ENCODE measurements at places on chromosomes 4 and X. TPM values are rescaled to one million over a fixed set of nuclear protein-coding genes. Genes with fewer than 3 reads are reported as not detected.

PABPC1L2A gene
- not detected for total RNA-seq

KLHL13 gene
- 18.5 TPM for total RNA-seq

ZNF157 gene
- total RNA-seq = not detected

BEND2 gene
- total RNA-seq = not detected

AMTN gene
- total RNA-seq = not detected

MAGEA2 gene
- total RNA-seq = not detected

ENPEP gene
- total RNA-seq = not detected

EDA gene
- total RNA-seq = 0.97 TPM

PABPC1L2B gene
- not detected for total RNA-seq

SHOX gene
- not detected for total RNA-seq

XPNPEP2 gene
- total RNA-seq = not detected

NALF2 gene
- not detected for total RNA-seq

FAM3A gene
- 19.2 TPM for total RNA-seq

CDKL2 gene
- 0.30 TPM for total RNA-seq

VMA21 gene
- total RNA-seq = 78.4 TPM

ELK1 gene
- 8.4 TPM for total RNA-seq

DRP2 gene
- 0.15 TPM for total RNA-seq

NPY2R gene
- not detected for total RNA-seq

CXCL6 gene
- total RNA-seq = 6.4 TPM

FOXR2 gene
- not detected for total RNA-seq

RHOXF2 gene
- not detected for total RNA-seq

PIR gene
- 415 TPM for total RNA-seq

DOCK11 gene
- total RNA-seq = 0.76 TPM

HAND2 gene
- 0.46 TPM for total RNA-seq

GAK gene
- total RNA-seq = 46.4 TPM

CYSLTR1 gene
- total RNA-seq = not detected

CD38 gene
- total RNA-seq = not detected

ANKRD37 gene
- total RNA-seq = 11.4 TPM

KLB gene
- total RNA-seq = not detected

FRMD7 gene
- not detected for total RNA-seq

ABCD1 gene
- total RNA-seq = 10.9 TPM

EVC2 gene
- total RNA-seq = 11.7 TPM

FGG gene
- not detected for total RNA-seq

CTAG1B gene
- not detected for total RNA-seq

GPR173 gene
- 2.9 TPM for total RNA-seq

GYPA gene
- not detected for total RNA-seq

CXorf65 gene
- not detected for total RNA-seq

SPRY1 gene
- 5.2 TPM for total RNA-seq

NEXMIF gene
- not detected for total RNA-seq

RASGEF1B gene
- total RNA-seq = not detected

SUPT20HL2 gene
- not detected for total RNA-seq

STK26 gene
- 16.9 TPM for total RNA-seq

MTNR1A gene
- not detected for total RNA-seq

MAGED4 gene
- 2.0 TPM for total RNA-seq

TACR3 gene
- not detected for total RNA-seq

SLC16A2 gene
- 0.91 TPM for total RNA-seq

F11 gene
- total RNA-seq = not detected

BTC gene
- total RNA-seq = not detected

GAGE2A gene
- total RNA-seq = not detected

KCNE5 gene
- not detected for total RNA-seq

ITM2A gene
- total RNA-seq = 2.7 TPM

TEX13D gene
- not detected for total RNA-seq

SNCA gene
- 160 TPM for total RNA-seq

NPY1R gene
- 0.15 TPM for total RNA-seq

TEX11 gene
- total RNA-seq = not detected

NXF2 gene
- total RNA-seq = not detected

Data from epithelial cell of umbilical artery (primary cell).